ENCODE measurements at places on chromosomes 3 and 15. TPM values are rescaled to one million over a fixed set of nuclear protein-coding genes. Genes with fewer than 3 reads are reported as not detected.

The ALCAM gene
- total RNA-seq = 14.5 TPM

The TRA2B gene
- 210 TPM for total RNA-seq

The SLC38A3 gene
- total RNA-seq = not detected

The CCR3 gene
- total RNA-seq = not detected

The MESP2 gene
- total RNA-seq = not detected

GRCh38 chr15:35560870-35561269 is 14.9 kb upstream of the DPH6 start:
- H3K4me1 ChIP-seq = peaks cover 2% of the 10 kb centered on the region
- H3K27me3 ChIP-seq = no peaks in the 10 kb centered on the region
- no peak overlapping the region for H3K4me3 ChIP-seq
- H3K36me3 ChIP-seq = no peaks in the 10 kb centered on the region
- no peak for DNase-seq

DNA sequence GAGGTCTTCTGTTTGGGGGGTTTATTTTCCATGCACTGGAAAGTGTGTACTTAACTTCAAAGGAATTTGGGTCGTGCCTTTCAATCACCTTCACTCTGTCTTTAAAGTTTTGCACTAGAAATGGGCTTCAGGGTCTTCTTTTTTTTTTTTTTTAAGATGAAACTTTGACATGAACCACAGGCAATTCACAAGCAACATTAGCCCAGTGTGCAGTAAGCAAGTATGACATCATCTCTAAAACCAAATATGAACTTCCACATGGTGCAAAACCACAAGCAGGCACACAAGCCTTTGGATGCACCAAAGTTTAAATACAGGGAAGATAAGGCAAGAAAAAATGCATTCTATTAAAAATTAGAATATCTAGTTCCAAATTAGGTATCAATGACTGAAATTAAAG is 381.9 kb downstream of the ERC2 start:
- no peak overlapping the region for H3K4me3 ChIP-seq
- H3K36me3 ChIP-seq = no peaks in the 10 kb centered on the region
- H3K27ac ChIP-seq = no peak overlapping the region
- H3K4me1 ChIP-seq = no peaks in the 10 kb centered on the region
- no peak for DNase-seq
- peaks cover 5% of the 10 kb centered on the region for H3K27me3 ChIP-seq

- H3K4me3 ChIP-seq = no peak overlapping the region
- no peak overlapping the region for H3K27ac ChIP-seq
- peaks cover 11% of the 10 kb centered on the region for H3K27me3 ChIP-seq
- H3K36me3 ChIP-seq = no peaks in the 10 kb centered on the region
These were observed 19.1 kb upstream of the TM4SF18 start for GRCh38 chr3:149352556-149352955.

- no peak for DNase-seq
These were observed 207.3 kb downstream of the NECTIN3 start for GRCh38 chr3:111278959-111279358.

GRCh38 chr15:90879730-90880366 is 4.5 kb upstream of the FES start:
- DNase-seq = no peak
- H3K4me3 ChIP-seq = no peak overlapping the region
- no peak overlapping the region for H3K27ac ChIP-seq
- peaks cover under 1% of the 10 kb centered on the region for H3K27me3 ChIP-seq

DNA sequence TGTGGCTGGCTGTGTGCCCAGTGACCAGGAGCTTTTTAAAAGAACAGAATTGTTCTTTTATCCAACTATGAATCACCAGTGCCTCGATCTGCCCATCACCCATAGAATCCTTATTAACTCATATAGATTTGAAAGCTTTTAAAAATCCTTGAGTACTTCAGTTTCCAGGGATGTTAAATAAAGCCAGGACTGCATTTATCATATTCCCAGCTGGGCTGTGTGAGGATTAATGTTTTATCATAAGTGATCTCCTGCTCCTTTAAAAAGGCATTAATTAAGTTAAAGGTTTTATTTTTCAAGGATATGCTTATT is 234.0 kb downstream of the MYRIP start:
- no peaks in the 10 kb centered on the region for H3K4me1 ChIP-seq
- DNase-seq = no peak
- H3K27me3 ChIP-seq = peaks cover 2% of the 10 kb centered on the region
- H3K27ac ChIP-seq = no peak overlapping the region
- no peaks in the 10 kb centered on the region for H3K36me3 ChIP-seq
- no peak overlapping the region for H3K4me3 ChIP-seq

GRCh38 chr15:38545179-38545578 is 19.4 kb downstream of the RASGRP1 start:
- H3K4me1 ChIP-seq = peaks cover 89% of the 10 kb centered on the region
- no peaks in the 10 kb centered on the region for H3K27me3 ChIP-seq
- DNase-seq = no peak
- H3K27ac ChIP-seq = peak overlapping the region; percentile 60
- no peak overlapping the region for H3K4me3 ChIP-seq

- no peaks in the 10 kb centered on the region for H3K36me3 ChIP-seq
- H3K27me3 ChIP-seq = peaks cover 2% of the 10 kb centered on the region
- peaks cover 14% of the 10 kb centered on the region for H3K4me1 ChIP-seq
- no peak overlapping the region for H3K4me3 ChIP-seq
- no peak for DNase-seq
- H3K27ac ChIP-seq = peak overlapping the region; percentile 44
These were observed 277.5 kb upstream of the P2RY1 start for GRCh38 chr3:152557302-152557999.

- H3K36me3 ChIP-seq = no peaks in the 10 kb centered on the region
- DNase-seq = no peak
- H3K4me1 ChIP-seq = peaks cover 5% of the 10 kb centered on the region
- H3K27me3 ChIP-seq = peaks cover 7% of the 10 kb centered on the region
These were observed 125.4 kb downstream of the FMN1 start for GRCh38 chr15:33069161-33069560.

DNA sequence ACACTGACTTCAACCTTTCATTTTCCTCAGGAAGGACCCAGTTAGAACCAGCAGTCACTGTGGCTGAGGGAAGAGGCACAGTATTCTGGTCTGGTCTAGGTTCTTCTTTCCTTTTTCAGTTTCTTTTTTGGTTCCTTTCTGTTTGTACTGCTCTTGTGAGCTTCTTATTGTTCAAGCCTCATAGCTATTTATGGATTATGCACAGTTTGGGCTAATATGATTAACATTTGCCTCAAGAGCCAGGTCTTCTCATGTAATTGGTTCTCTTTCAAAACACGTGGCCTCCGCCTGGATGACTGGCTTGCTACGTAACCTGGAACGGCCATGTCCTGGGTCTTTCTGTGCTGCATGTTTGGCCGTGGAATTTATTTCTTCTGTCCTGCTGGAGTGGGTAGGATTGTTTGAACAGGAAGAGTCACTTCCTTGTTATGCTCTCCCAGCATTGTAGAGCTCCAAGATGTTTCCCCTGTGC is 43.3 kb downstream of the RBMS3 start:
- H3K27ac ChIP-seq = no peak overlapping the region
- no peaks in the 10 kb centered on the region for H3K36me3 ChIP-seq
- H3K27me3 ChIP-seq = no peaks in the 10 kb centered on the region
- no peak overlapping the region for H3K4me3 ChIP-seq
- H3K4me1 ChIP-seq = no peaks in the 10 kb centered on the region

DNA sequence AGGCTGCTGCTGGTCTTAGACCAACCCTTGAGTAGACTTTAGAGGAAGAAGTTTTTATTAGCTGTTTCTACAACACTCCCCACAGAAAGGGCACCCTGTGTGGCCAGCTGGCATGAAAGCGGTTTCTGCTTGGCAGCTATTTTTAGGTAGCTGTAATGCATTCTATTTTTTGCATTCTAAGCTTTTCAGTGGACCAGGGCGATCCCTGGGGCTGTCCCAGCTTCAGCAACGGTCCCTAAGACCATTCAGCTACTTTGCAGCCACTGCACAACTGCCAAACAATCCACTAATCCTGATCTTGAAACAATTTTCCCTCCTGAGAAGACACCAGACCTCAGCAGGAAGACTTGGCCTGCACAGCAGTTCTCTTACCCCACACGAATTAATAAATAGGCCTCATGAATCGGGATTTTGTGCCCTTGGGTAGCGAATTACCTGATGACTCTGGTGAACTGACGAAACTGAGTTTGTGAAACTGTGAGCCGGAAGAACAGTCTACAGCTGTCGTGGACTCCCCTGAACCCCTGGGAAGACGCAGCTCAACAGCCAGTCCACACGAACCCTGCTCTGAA is 14.6 kb upstream of the TFRC start:
- H3K27ac ChIP-seq = no peak overlapping the region
- peaks cover 10% of the 10 kb centered on the region for H3K4me1 ChIP-seq
- no peak overlapping the region for H3K4me3 ChIP-seq
- no peaks in the 10 kb centered on the region for H3K27me3 ChIP-seq

DNA sequence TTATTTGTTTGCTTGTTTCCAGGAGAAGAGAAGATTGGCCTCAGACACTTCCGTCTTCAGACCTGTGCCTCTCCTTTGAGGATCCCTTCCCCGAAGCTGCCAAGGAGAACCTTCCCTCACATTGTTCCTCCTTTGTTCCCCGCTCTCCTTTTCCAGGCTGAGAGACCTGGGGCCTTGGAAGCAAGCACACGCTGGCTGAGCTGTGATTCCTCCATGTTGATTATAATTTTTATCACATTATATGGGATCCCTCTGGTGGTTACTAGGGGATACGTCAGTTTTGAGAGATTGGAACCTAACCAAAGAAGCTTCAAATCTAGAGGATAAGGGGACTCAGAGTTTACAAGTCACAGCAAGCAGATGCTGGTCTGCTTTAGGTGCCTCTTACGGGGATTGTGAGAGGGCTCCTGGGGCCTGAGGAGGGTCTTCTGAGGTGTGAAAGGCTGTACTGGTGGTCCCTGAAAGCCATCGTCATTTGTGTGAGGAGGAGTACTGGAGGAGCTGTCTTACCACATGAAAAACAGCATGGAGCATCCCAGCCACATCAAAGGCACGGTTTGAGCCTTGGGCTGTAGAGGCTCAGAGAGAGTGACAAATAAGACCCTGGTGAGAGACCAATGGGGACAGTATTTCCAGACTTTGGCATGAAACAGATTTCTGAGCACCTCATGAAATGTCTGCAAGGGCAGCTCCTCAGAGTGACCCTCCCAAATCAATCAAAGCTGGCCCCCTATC is 760.1 kb upstream of the CFAP20DC start:
- no peak overlapping the region for H3K4me3 ChIP-seq
- H3K4me1 ChIP-seq = peaks cover 11% of the 10 kb centered on the region
- no peaks in the 10 kb centered on the region for H3K36me3 ChIP-seq
- H3K27ac ChIP-seq = no peak overlapping the region
- DNase-seq = no peak

- no peak overlapping the region for H3K4me3 ChIP-seq
- no peaks in the 10 kb centered on the region for H3K36me3 ChIP-seq
- H3K27me3 ChIP-seq = peaks cover 35% of the 10 kb centered on the region
- DNase-seq = no peak
These were observed 3.4 kb upstream of the TRIM71 start for GRCh38 chr3:32814361-32814760.

- peaks cover under 1% of the 10 kb centered on the region for H3K27me3 ChIP-seq
- peak overlapping the region; percentile 95 for H3K27ac ChIP-seq
- H3K4me3 ChIP-seq = peak overlapping the region; percentile 77
- no peak for DNase-seq
- peaks cover 36% of the 10 kb centered on the region for H3K4me1 ChIP-seq
These were observed 678 bp upstream of the TFG start for GRCh38 chr3:100708644-100708988.

GRCh38 chr3:46891132-46891531 is 13.6 kb downstream of the PTH1R start:
- H3K4me1 ChIP-seq = no peaks in the 10 kb centered on the region
- peaks cover 46% of the 10 kb centered on the region for H3K27me3 ChIP-seq
- no peaks in the 10 kb centered on the region for H3K36me3 ChIP-seq
- H3K27ac ChIP-seq = no peak overlapping the region
- no peak overlapping the region for H3K4me3 ChIP-seq
- DNase-seq = no peak

- peaks cover 20% of the 10 kb centered on the region for H3K4me1 ChIP-seq
- no peak for DNase-seq
- H3K27ac ChIP-seq = no peak overlapping the region
- H3K4me3 ChIP-seq = peak overlapping the region; percentile 1
- H3K36me3 ChIP-seq = no peaks in the 10 kb centered on the region
These were observed 1.9 kb downstream of the DMXL2 start for GRCh38 chr15:51620641-51621040.

DNA sequence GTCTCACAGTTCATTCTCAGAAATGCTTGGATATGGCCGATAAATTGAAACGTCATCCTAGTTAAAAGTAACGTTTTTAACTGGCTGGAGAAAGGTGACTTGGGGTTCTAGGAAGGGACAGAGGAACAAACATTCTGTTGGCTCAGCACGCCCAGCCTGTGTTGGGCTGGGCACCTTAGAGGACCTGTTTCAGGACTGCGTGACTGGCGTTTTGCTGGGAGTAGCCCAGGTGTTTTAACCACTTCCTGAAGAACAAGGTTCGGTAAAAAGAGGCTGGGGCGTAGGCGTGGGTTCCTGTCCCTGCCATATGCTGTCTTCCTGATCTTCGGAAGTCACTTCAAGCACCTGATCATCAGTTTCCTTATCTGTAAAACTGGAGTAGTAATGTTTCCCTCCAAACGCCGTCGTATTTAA is 1.1 kb upstream of the TLNRD1 start:
- peak; percentile 85 for DNase-seq
- peak overlapping the region; percentile 94 for H3K4me3 ChIP-seq
- no peaks in the 10 kb centered on the region for H3K27me3 ChIP-seq
- H3K27ac ChIP-seq = peak overlapping the region; percentile 98
- peaks cover 39% of the 10 kb centered on the region for H3K4me1 ChIP-seq

GRCh38 chr3:151890721-151891141 is 17.3 kb downstream of the SUCNR1 start:
- H3K36me3 ChIP-seq = no peaks in the 10 kb centered on the region
- H3K4me3 ChIP-seq = no peak overlapping the region
- H3K27ac ChIP-seq = no peak overlapping the region

DNA sequence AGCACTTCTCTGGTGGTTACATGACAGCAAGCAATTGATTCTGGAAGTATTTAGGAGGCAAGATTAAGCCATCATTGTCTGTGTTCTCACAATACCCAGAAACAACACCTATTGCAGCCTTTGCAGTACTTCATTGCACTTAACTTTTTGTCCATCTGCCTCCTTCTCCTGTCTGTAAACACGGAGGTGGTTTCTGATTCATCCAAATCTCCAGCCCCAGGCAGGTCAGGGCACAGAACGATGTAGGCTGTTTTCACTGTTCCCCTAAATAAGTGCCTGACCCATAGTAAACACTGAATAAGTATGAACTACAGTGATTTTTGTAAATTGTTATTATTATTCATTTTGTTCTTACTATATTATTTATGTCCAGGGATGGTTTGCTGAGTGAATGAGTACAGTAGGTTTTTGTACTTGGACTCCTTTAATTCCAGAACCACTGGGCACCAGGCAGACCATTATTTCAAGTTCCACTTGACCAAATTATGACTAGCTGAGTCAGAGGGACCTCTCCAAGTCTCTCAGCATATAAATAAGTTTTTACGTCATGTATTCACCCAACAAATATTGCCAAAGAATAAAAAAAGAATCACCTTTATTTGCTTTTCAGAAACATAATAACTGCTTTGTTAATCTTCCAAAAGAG is 283.3 kb upstream of the TRIM42 start:
- no peak overlapping the region for H3K4me3 ChIP-seq
- H3K27me3 ChIP-seq = no peaks in the 10 kb centered on the region
- no peak for DNase-seq
